ENCODE measurements at places on chromosomes 11 and 22.

DNA sequence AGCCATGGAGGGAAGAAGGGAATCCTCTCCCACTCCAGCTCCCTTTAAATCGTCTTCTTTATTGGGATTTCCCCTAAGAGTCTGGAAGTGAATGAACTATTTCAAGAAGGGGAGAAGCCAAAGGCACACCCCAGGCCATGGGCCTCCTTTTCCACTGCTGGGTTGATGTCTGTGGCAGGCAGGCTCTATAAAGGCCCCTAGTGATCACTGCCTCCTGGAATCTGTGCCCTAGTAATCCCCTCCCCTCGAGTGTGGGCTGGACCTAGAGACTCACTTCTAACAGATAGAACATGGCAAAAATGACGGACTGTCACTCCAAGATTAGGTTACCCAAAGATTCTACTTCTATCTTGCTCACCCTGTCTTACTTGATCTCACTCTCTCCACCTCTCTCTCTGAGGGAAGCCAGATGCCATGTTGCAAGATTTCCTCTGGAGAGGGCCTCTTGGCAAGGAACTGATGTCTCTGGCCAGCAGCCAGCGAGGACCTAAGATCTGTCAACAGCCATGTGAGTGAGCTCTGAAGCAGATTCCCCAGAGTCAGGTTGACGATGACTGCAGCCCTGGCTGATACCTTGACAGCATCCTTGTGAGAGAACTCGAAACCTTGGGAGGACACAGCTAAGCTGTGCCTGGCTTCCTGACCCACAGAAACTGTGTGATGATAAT is 444.8 kb downstream of the SOX6 start:
- DNase-seq = peak; percentile 73

GRCh38 chr11:71200172-71200716 is 52.1 kb downstream of the SHANK2 start:
- no peak for DNase-seq

DNA sequence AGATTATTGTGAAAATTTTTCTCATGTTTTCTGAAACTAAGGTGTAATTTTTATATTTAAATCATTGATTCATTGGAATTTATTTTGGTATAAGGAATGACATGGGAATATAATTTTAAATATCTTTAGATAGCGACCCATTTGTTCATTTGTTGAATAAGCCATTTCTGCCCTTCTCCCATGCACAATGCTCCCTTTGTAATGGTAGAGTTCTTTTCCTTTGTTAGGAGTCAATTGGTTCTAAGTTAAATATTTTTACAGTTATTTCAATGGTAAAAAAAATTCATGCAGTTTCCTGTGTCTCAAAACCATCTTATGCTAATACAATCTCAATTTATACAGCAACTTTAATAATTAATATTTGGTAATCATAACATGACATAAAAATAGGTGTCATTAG is 218.8 kb upstream of the C11orf87 start:
- no peak for DNase-seq

DNA sequence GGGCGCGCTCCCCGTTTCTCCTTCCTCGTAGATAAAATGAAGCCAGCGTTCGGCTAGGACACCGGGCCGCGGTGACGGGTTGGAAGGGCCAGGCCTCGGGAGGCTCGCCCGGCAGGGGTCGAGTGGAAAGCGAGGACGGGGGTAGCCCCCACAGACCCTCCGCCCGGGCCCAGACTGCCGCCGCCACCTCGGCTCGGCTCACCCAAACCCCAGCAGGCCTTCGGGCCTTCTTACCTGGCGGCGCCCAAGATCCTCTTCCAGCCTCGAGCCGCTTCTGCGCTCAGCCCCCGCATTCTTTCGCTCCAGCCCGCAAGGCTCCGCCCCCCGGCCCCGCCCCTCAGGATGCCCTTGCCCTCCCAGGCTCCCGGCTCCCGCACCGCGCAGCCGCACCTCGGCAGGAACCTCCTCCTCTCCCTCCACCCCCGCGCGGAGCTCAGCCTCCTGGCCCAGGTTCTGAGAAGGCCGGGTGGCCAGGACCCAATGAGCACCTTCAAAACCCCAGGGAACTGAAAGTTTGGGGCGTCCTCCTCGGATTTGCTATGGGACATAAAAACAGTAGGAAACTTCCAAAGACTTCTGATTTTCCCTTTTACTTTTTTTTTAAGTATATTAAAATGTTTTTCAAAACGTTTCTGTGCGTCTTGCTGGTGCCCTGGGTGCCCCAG is at the start of gene CD59:
CD59 (minus strand) TSS at position 276 of the 665 bp plus-strand sequence. CDS start 13,978 bp downstream, outside the sequence.
- DNase-seq = peak; percentile 88

DNA sequence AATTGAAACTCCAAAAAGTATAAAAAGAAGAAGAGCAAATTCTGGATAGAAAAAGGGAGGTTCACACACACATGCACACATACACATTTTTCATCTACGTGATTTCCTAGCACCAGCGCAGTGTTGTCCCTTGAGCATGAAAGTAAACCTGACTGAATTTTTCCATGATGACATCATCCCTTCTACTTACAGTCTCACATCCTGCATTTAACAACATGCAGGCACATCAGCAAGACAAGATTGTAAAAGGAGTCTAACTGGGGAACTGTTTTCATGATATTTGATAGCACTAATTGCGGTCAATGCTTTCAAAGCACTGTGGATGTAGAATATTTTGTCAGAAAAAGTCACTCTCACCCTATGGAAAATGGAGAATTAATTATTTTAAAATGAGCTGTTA is 36.6 kb downstream of the GAS2 start:
- peak; percentile 85 for DNase-seq

Data from fibroblast of skin of right quadriceps (primary cell).